GM03348 (cell line): ENCODE measurements at places on chromosomes 4 and X.

GRCh38 chr4:808860-809570, 16.9 kb downstream of the CPLX1 start:
- DNase-seq, result no peak

- DNase-seq, result peak; percentile 57
These were observed 13.1 kb upstream of the DRP2 start for GRCh38 chrX:101206471-101206870.

- no peak for DNase-seq
These were observed 370.0 kb downstream of the FBXO8 start for GRCh38 chr4:173913496-173913895.

DNA sequence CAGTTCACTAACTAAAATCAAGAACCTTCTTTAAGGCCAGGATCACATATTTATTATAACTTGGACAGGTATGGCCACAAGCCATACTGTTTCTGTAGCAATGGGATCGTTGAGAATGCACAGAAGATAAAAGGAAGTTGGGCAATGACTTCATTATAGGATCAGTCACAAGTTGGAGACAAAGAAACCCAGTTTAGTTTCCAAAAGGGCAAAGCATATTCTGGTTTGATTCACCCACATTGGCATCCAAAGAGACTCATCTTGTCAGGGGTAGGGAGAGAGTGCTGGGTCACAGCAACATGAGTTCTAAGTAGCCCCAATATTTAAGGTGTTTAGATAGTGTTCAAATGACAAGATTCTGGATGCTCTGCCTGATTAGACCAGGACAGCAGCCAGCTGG, 317.1 kb upstream of the GALNT7 start:
- no peak for DNase-seq

DNA sequence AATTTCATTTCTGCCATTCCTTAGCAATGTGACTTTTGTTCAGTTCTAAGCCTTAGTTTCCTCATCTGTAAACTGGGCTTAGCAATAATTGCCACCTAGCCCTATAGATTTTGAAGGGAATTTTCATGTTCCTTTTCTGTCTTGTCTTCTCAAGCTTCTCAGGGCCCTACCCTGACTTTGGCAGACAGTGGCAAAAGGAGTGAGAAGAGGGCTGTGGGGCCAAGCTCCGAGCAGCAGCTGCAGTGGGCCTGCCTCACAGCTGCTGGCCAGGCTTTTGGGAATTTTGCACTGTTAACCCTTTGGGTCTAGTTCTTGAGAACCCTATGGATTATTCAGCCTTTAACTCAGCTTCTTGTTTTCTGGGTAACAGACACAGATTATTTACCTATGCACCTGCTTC, 67.6 kb upstream of the IGSF1 start:
- DNase-seq, result no peak

- no peak for DNase-seq
These were observed 12.1 kb downstream of the PPP2R3B start for GRCh38 chrX:374596-374995.

GRCh38 chr4:119585771-119586170, 42.8 kb downstream of the PDE5A start:
- no peak for DNase-seq

GRCh38 chrX:114365065-114365834, 218.6 kb upstream of the HTR2C start:
- DNase-seq, result no peak

GRCh38 chrX:103254171-103254824, 657 bp downstream of the TCEAL8 start:
- DNase-seq, result peak; percentile 52

DNA sequence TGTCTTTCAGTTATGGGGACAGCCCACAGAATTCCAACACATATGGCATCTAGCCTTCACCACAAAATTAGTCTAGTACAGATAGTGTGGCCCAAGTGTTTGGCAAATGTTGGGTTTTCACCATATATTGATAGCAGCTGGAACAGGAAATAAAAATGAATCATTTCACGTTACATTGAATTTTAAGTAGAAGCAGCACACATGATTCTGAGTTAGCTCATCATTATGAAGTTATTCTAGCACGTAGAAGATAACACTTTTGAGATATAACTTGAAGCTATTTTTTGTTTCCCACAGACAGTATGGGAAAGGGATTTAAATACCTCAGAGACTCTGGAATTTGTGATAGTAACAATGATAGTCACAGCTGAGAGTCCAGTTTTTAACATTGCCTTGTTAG, 118.7 kb downstream of the FAT4 start:
- peak; percentile 56 for DNase-seq

DNA sequence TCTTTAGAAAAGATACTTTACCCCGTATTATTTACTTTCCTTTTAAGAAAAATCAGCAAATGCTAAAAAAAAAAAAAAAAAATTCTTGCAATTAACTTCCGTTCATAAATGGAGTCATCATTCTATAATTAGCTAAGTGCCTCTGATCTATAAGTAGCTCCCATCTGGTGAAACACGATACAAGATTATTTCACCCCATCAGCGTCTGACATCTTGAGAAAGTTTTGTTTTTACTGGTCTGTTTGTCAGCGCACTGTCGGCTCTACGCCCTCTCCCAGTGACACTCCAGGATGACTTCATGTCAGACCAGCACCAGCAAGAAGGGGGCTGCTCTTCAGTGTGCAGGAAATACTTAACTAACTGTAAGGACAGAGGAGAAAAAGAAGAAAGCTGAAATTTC, 108.3 kb downstream of the AFAP1 start:
- peak; percentile 39 for DNase-seq

DNA sequence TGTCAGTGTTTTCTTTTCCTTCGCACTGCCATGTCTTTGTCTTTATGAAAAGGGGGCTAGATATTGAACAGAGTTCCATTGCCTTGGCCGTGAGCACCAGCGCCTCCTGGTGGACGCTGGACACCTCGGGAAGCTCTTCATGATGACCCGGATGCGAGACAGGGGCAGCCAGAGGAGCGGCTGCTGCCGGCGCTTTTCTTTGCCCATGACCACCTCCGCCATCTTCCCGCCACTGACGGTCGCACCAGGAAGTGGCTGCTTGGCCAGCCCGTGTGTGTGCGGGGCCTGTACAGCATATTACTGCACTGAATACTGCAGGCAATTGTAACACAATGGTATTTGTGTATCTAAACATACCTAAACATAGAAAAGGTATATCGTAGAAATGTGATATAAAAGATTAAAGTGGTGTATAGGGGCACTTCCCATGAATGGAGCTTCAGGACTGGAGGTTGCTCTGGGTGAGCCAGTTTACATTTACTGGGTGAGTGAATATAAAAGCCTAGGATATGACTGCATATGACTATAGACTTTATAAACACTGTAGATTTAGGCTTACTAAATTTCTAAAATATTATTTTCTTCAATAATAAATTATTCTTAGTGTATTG, 15.8 kb upstream of the GRIA2 start:
- DNase-seq, result peak; percentile 25

- DNase-seq, result peak; percentile 5
These were observed 11.1 kb downstream of the TXLNG start for GRCh38 chrX:16797358-16797757.

- DNase-seq, result no peak
These were observed 5.7 kb downstream of the SLC6A8 start for GRCh38 chrX:153693216-153694086.

GRCh38 chr4:34676400-34676799, 1567.9 kb downstream of the ARAP2 start:
- no peak for DNase-seq

- DNase-seq, result no peak
These were observed 126.9 kb downstream of the ELOVL6 start for GRCh38 chr4:110071466-110071865.

DNA sequence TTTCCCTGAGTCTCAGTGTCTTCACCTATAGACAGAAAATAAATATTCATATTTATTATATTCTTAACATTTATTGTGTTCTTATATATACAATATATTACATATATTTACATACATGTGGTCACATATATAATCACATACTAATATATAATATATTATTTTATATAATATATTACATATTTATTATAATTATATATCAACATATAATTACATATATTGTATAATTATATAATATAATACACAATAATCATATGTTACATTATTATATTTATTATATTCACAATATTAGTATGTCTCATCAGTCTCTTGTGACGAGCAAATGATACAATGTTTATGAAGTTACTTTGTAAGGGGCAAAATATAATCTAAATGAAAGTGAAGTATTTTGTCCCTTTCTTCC, 87.7 kb downstream of the KDR start:
- DNase-seq, result no peak

DNA sequence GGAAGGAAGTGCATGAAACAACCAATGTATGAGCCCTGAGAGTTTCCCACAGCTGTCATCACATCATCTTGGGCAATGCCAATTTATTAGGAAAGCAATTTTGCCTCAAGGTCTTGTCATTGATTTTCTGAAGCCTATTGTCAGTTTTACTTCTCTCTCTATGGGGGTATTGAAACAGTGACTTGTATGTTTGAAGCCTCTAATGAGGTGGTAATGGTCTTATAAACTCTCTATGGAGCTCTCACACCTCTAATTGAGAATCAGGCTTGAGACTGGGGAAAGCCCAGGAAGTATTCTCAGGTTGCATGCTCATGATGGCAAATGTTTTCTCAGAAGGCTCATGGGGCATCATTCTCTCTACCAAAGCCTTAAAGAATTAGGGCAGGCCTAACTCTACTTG, 308.2 kb upstream of the EMCN start:
- DNase-seq, result no peak

GRCh38 chr4:121776610-121777401, 11.8 kb upstream of the SMIM43 start:
- DNase-seq, result no peak

DNA sequence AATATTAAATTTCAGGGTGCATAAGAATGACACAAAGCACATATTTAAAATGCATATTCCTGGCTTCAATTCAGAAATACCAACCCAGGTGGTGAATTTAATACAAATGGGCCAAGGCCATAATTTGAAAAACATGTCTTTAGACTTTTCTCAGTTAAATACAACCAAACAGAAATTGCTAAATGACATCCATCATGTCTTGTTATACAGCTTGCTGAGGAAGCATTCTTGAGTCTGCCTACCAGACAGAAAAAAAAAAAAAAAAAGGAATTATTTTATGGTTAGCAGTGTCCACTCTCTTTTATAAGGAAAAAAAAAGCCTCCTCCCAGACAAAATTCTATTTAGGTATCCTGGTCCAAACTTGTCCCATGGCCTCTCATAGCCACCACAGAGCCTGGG, 119.1 kb downstream of the PAPSS1 start:
- DNase-seq, result peak; percentile 20

- no peak for DNase-seq
These were observed 347.4 kb downstream of the FAM47B start for GRCh38 chrX:35289952-35290351.

DNA sequence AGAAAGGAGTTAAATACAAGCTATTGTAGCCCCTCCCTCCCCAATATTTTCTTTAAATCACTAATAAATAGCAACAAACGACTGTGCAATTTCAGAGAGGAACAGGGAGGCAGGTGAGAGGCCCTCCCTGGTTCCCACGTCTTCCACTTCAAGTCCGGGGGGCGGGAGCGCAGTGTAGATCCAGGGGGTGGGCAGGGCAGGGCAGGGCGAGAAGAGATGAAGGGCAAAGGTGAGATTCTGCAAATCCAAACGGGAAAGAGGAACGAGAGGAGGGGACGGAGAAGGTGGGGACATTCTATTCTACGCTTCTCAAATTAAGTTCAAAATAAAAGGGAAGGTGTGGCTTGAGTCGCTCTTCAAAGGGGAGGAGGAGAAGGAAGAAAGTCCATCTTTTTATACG, 6.8 kb downstream of the NKX6-1 start:
- no peak for DNase-seq

DNA sequence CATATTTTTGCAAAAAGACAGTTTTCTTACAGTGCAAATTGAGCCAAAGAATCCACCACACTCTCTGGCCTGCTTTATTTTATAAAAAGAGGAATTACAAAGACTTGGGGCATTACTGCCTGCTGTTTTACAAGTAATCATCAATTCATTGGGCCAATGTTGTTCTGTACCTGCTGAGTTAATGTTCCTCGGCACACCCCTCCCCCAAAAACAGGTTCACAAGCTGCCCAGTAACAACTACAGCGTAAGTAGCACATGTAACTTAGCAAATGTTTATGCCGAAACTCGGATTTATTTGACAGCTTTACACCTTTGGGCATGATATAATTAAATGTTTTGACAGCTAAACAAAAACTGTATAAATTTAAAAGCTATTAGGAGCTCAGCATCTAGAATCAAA, 214.6 kb upstream of the MAB21L2 start:
- DNase-seq, result no peak

GRCh38 chr4:10320130-10320529, 137.1 kb downstream of the ZNF518B start:
- no peak for DNase-seq

- no peak for DNase-seq
These were observed 36.9 kb upstream of the ADGRA3 start for GRCh38 chr4:22552812-22553211.

DNA sequence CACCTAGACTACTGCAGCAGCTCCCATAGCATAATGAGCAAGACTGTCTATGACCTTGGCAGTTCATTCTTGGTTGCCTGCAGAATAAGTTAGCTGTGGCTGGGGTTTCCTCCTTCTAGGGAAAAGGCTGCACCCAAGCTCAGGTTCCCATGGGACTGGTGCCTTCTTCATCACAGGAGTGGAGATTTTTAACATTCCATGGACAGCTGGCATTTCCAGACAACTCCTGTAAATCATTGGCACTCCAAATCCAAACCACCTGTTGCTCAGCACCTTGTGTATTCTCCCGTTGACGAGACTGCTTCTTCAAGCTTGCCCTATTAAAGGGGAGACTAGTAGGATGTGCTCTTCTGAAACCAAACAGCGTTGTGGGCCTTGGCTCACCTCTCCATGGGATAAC, 7.8 kb upstream of the NUP54 start:
- no peak for DNase-seq

GRCh38 chr4:125728568-125728967, 413.8 kb downstream of the FAT4 start:
- DNase-seq, result peak; percentile 79

DNA sequence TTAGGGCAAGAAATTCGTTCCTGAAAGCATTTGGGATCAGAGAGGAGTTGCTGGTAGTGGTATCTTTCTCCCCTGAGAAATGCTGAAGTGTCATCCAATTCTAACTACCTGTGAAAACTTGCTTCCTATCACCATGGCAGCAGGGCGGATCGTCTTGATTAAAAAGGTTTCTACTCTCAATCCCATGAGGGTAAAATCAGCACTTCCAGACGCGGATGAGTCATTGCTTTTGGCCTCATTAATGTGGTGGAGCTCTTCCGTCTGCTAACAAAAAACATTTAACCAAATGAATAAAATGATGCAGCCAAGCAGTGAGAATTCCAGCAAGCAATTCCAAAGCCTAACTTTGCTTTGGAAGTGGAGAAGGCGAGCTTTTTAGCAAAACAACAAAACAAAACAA, 325.6 kb downstream of the CAMK2D start:
- DNase-seq, result peak; percentile 63

- peak; percentile 55 for DNase-seq
These were observed 650.8 kb downstream of the PCDH7 start for GRCh38 chr4:31370866-31371465.

DNA sequence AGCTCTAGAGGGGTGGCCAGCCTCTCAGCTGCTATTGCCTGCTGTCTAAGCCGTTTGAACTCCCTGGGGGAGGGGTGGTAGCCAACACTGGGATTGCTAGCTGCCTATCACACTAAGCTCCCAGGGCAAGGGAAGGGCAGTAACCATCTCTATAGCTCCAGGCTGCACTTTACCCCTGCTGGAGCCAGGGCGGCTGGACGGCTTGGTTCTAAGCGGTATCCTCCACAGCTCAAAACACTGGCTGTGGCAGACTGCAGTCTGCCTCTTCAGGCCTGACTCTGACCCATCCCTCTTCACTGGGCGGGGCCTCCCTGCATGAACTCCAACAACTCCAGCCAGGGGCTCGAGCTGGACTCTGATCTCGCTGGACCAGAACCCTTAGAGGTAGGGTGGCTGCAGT, 55.3 kb upstream of the GNRHR start:
- DNase-seq, result no peak

- DNase-seq, result no peak
These were observed 12.4 kb upstream of the PIN4 start for GRCh38 chrX:72169008-72169728.
